ENCODE measurements at places on chromosomes 2 and 18. TPM values are rescaled to one million over a fixed set of nuclear protein-coding genes. Genes with fewer than 3 reads are reported as not detected.

- peaks cover 13% of the 10 kb centered on the region for H3K4me1 ChIP-seq
- H3K36me3 ChIP-seq, result peaks cover 22% of the 10 kb centered on the region
- no peak overlapping the region for H3K4me3 ChIP-seq
- H3K27me3 ChIP-seq, result no peaks in the 10 kb centered on the region
- H3K27ac ChIP-seq, result no peak overlapping the region
- no peak for DNase-seq
These were observed 15.7 kb downstream of the FAM98A start for GRCh38 chr2:33583194-33583938.

GRCh38 chr2:62545261-62545660, 39.3 kb upstream of the TMEM17 start:
- no peak for DNase-seq
- peaks cover 8% of the 10 kb centered on the region for H3K27me3 ChIP-seq
- no peak overlapping the region for H3K27ac ChIP-seq

- H3K4me1 ChIP-seq, result peaks cover 5% of the 10 kb centered on the region
- no peak overlapping the region for H3K4me3 ChIP-seq
- H3K27ac ChIP-seq, result no peak overlapping the region
- H3K36me3 ChIP-seq, result peaks cover 4% of the 10 kb centered on the region
These were observed 12.8 kb upstream of the HPCAL1 start for GRCh38 chr2:10289891-10290290.

DNA sequence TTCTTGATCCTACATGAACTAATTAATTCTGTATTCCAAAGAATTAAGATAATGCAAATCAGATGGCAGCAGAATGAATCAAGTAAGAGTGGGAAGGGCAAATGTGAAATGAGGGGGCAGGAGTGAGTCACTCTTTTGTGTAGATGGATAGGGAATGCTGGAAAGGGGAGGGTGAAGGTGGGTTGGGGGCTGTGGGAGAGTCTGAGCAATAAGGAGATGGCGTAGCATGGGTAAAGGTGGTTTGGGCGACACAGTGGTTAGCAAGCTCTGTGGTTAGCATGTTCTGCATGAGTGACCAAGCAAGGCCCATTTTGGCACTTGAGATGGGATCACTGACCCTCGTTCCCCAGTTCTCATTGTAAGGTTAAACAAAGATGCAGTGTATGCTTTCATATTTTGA, 20.4 kb downstream of the GPD2 start:
- H3K4me3 ChIP-seq, result no peak overlapping the region
- H3K27ac ChIP-seq, result no peak overlapping the region
- H3K27me3 ChIP-seq, result no peaks in the 10 kb centered on the region
- peaks cover 32% of the 10 kb centered on the region for H3K36me3 ChIP-seq
- H3K4me1 ChIP-seq, result peaks cover 10% of the 10 kb centered on the region

GRCh38 chr2:98570356-98570755, 38.0 kb downstream of the COA5 start:
- no peak for DNase-seq
- no peaks in the 10 kb centered on the region for H3K27me3 ChIP-seq
- H3K36me3 ChIP-seq, result peaks cover 58% of the 10 kb centered on the region
- peaks cover 2% of the 10 kb centered on the region for H3K4me1 ChIP-seq
- H3K27ac ChIP-seq, result peak overlapping the region; percentile 47

GRCh38 chr18:27778441-27778840, 398.5 kb downstream of the CDH2 start:
- no peaks in the 10 kb centered on the region for H3K4me1 ChIP-seq
- DNase-seq, result no peak
- H3K27me3 ChIP-seq, result no peaks in the 10 kb centered on the region
- H3K4me3 ChIP-seq, result no peak overlapping the region
- H3K36me3 ChIP-seq, result no peaks in the 10 kb centered on the region
- no peak overlapping the region for H3K27ac ChIP-seq

DNA sequence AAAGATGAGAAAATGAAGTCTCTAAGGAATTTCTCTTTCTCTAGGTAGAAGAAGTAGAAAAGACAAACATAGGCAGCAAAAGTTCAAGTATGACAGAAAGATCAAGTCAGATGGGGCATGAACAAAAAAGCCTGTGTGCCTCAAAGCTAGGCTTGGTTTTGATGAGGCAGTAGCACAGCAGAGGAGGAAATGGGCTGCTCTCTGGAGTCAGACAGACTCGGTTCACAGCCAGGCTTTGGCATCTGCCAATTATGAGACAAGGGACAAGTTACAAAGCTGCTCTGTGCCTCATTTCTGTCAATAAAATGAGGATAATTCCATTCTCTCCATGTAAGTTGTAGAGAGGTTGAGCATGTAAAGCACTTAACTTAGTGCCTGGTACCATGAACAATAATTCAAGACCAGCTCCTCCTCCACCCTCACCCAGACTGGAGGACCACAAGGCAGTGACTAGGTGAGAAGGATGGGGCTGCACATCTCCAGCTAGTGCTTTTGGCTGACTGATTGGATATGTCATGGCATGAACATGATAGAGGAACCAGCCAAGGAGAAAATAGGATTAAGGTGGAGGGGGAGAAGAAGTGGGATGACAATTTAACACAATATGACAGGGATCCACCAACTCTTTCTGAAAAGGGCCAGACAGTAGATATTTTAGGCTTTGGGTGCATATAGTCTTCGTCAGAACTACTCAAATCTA, 84.6 kb downstream of the TMEM163 start:
- DNase-seq, result no peak
- H3K27ac ChIP-seq, result no peak overlapping the region
- peaks cover 7% of the 10 kb centered on the region for H3K36me3 ChIP-seq
- H3K4me1 ChIP-seq, result peaks cover 9% of the 10 kb centered on the region

GRCh38 chr2:27076323-27076722, 2.1 kb upstream of the EMILIN1 start:
- H3K27me3 ChIP-seq, result no peaks in the 10 kb centered on the region
- H3K27ac ChIP-seq, result peak overlapping the region; percentile 71
- H3K36me3 ChIP-seq, result no peaks in the 10 kb centered on the region
- no peak overlapping the region for H3K4me3 ChIP-seq

DNA sequence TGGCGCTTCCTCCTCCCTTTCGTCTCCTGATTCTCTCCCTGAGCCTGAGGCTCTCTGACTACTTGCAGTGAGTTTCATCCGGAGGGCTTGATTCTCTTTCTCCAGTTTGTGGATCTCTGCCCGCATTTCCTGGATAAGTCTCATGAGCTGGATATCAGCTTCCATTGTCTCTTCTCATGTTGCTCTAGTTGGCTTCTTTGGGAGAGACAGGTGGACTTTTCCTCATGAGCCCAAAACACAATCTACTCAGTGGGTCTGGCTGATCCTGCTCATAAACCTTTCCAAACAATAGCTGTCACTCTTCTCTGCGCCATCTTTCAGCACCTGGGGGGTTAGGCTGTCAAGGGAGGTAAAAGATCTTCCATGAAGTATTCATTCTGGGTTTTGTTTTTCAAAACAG, at the start of gene CCDC195:
Gene CCDC195, minus strand, starts transcription at position 165 of the 400 bp plus-strand sequence. Its CDS starts 0 bp downstream, at position 165.
- H3K4me3 ChIP-seq, result no peak within 1 kb of the TSS
- DNase-seq, result no peak
- H3K27me3 ChIP-seq, result peaks cover 11% of the 10 kb centered on the region
- no peaks in the 10 kb centered on the region for H3K36me3 ChIP-seq
- no peak within 1 kb of the TSS for H3K27ac ChIP-seq

- H3K36me3 ChIP-seq, result peaks cover 2% of the 10 kb centered on the region
- no peak overlapping the region for H3K4me3 ChIP-seq
- no peak for DNase-seq
- no peaks in the 10 kb centered on the region for H3K27me3 ChIP-seq
These were observed 101.9 kb upstream of the CTDP1 start for GRCh38 chr18:79577451-79578395.

- H3K27me3 ChIP-seq, result peaks cover 8% of the 10 kb centered on the region
- H3K4me1 ChIP-seq, result peaks cover 68% of the 10 kb centered on the region
- peak within 1 kb of the TSS; percentile 83 for H3K27ac ChIP-seq
- DNase-seq, result peak; percentile 79
These were observed at the start of gene CAPG for GRCh38 chr2:85409845-85410583. Gene CAPG (minus strand): TSS chr2:85410366. CDS start chr2:85402145, 8,221 bp downstream.

GRCh38 chr2:240433973-240434727, 1.3 kb upstream of the GPC1 start:
- peaks cover 5% of the 10 kb centered on the region for H3K4me1 ChIP-seq
- peak overlapping the region; percentile 69 for H3K4me3 ChIP-seq
- no peak for DNase-seq
- peaks cover 16% of the 10 kb centered on the region for H3K27me3 ChIP-seq
- peak overlapping the region; percentile 72 for H3K27ac ChIP-seq
- H3K36me3 ChIP-seq, result no peaks in the 10 kb centered on the region

DNA sequence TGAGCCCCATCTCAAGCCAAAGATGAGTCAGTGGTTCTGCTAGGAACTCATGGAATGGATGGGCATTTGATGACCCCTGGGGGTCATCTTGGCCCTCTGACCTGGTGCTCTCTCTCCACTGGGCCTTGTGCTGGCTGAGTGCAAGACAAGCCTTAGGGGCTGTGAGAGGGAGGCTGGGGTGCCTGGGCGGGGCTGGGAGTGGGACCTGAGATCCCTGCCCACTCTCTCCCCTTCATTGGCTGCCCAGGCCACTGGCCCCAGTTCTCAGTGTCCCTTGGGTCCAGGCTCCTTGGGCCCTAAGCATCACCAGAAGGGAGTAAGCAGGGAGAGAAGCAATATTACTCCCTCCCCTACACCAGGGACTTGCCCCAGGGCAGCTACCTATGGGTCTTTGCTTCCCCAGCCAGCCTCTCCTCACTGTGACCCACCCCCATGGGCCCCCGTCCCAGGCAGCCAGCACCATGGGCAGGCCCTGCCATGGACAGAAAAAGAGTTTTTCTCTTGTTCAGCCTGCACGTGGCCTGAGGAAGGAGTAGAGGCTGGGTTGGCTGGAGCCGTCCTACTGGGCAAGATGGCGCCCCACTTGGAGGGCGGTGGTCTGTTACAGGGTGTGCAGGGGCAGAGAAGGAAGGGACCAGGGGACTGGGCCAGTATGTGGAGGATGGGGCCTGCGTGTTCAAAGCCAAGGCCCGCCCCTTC, 33.6 kb downstream of the ATOH8 start:
- H3K36me3 ChIP-seq, result no peaks in the 10 kb centered on the region
- no peak overlapping the region for H3K27ac ChIP-seq
- DNase-seq, result no peak
- H3K4me3 ChIP-seq, result no peak overlapping the region
- peaks cover 8% of the 10 kb centered on the region for H3K4me1 ChIP-seq

GRCh38 chr2:69138247-69138772, 125.3 kb downstream of the ANTXR1 start:
- H3K27me3 ChIP-seq, result peaks cover 51% of the 10 kb centered on the region
- no peak for DNase-seq
- H3K27ac ChIP-seq, result no peak overlapping the region
- no peaks in the 10 kb centered on the region for H3K4me1 ChIP-seq

- H3K4me1 ChIP-seq, result peaks cover 24% of the 10 kb centered on the region
- no peak overlapping the region for H3K27ac ChIP-seq
- no peak overlapping the region for H3K4me3 ChIP-seq
- H3K27me3 ChIP-seq, result peaks cover 85% of the 10 kb centered on the region
- H3K36me3 ChIP-seq, result peaks cover 1% of the 10 kb centered on the region
These were observed 863 bp upstream of the SIX2 start for GRCh38 chr2:45009928-45010701.

- peaks cover 32% of the 10 kb centered on the region for H3K27me3 ChIP-seq
- no peak overlapping the region for H3K4me3 ChIP-seq
- H3K36me3 ChIP-seq, result no peaks in the 10 kb centered on the region
- no peak overlapping the region for H3K27ac ChIP-seq
- peaks cover 7% of the 10 kb centered on the region for H3K4me1 ChIP-seq
These were observed 59.5 kb upstream of the ID2 start for GRCh38 chr2:8622199-8622911.

GRCh38 chr2:136766073-136766404, 694 bp downstream of the THSD7B start:
- H3K27ac ChIP-seq, result no peak overlapping the region
- no peak for DNase-seq
- H3K4me1 ChIP-seq, result peaks cover 3% of the 10 kb centered on the region
- H3K27me3 ChIP-seq, result peaks cover 62% of the 10 kb centered on the region
- no peaks in the 10 kb centered on the region for H3K36me3 ChIP-seq

DNA sequence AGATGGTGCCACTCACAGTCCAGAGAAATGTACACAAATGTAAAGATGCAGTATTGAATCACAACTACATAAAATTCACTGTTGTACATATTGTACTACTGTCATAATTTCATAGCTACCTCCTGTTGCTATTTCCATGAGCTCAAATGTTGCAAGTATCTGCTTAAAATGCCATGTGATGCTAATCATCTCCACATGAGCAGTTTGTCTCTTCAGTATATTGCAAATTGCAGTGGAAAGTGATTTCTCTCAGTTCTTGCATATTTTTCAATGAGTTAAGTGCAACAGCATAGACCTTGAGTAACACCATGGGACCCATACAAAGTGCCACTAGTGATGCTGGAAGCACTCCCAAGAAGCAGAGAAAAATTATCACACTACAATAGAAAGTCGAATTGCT, 51.9 kb downstream of the MAIP1 start:
- H3K27me3 ChIP-seq, result peaks cover 44% of the 10 kb centered on the region
- no peak for DNase-seq
- H3K4me3 ChIP-seq, result no peak overlapping the region

DNA sequence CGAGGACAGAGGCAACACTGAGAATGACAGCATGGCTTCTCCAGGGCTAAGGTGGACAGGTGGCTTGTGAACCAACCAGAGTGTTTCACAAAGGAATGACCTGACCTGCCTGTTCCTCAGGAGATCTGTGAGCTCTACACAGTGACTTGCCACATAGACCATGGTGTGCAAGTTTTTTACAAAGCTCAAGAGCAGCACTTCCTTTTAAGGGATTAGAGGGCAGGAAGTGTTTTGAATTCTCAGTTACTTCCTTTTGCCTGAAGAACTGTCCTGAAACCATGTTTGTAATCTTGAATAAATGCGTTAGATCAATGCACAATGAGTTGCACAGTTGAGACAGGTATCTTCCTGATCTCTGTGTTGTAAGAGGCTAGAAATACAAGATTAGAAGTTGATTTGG, 421.9 kb downstream of the THSD7B start:
- H3K27ac ChIP-seq, result no peak overlapping the region
- no peak overlapping the region for H3K4me3 ChIP-seq
- no peaks in the 10 kb centered on the region for H3K27me3 ChIP-seq
- no peak for DNase-seq

DNA sequence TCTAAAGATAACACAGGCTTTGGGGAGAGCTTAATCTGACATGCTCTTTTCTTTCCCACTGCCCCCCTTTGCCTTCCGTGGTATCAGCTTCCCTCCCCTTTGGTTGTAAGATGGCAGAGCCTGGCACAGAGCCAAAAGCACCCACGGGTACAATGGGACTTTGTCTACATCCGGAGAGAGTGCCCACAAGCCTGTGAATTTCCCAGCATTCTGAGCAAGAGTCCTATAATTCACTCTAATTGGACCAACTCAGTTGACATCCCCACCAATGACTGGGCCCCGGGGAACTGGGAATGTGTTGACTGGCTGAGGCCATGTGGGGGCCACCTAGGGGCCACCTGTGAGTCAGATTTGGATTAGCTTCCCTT, 20.1 kb upstream of the C2orf72 start:
- H3K27ac ChIP-seq, result no peak overlapping the region
- no peak for DNase-seq
- peaks cover 50% of the 10 kb centered on the region for H3K27me3 ChIP-seq
- no peak overlapping the region for H3K4me3 ChIP-seq
- no peaks in the 10 kb centered on the region for H3K4me1 ChIP-seq

- no peak overlapping the region for H3K4me3 ChIP-seq
- no peak for DNase-seq
- no peaks in the 10 kb centered on the region for H3K36me3 ChIP-seq
- H3K27ac ChIP-seq, result no peak overlapping the region
- peaks cover 43% of the 10 kb centered on the region for H3K27me3 ChIP-seq
These were observed 131.8 kb downstream of the MREG start for GRCh38 chr2:215881582-215881981.

Gene ABCG5
- not detected for total RNA-seq

Gene GAL3ST2
- 0.20 TPM for total RNA-seq

Gene GAD1
- total RNA-seq, result 3.7 TPM

Gene MROH2A
- total RNA-seq, result not detected

Gene SCN1A
- total RNA-seq, result not detected

Gene CRYGC
- not detected for total RNA-seq

Gene TRIM43
- total RNA-seq, result not detected

Gene TMEM185B
- total RNA-seq, result 20.3 TPM

Gene FAM237A
- total RNA-seq, result not detected

Gene LYPD1
- not detected for total RNA-seq

Gene ATP8B1
- total RNA-seq, result not detected

Data from activated CD8-positive, alpha-beta memory T cell treated with anti-CD3 and anti-CD28 coated beads, Interleukin-2, amount 10 ng/mL, durations not matched to agents 7 days and 5 days (primary cell).